ENCODE measurements at places on chromosomes 2 and 18.

DNA sequence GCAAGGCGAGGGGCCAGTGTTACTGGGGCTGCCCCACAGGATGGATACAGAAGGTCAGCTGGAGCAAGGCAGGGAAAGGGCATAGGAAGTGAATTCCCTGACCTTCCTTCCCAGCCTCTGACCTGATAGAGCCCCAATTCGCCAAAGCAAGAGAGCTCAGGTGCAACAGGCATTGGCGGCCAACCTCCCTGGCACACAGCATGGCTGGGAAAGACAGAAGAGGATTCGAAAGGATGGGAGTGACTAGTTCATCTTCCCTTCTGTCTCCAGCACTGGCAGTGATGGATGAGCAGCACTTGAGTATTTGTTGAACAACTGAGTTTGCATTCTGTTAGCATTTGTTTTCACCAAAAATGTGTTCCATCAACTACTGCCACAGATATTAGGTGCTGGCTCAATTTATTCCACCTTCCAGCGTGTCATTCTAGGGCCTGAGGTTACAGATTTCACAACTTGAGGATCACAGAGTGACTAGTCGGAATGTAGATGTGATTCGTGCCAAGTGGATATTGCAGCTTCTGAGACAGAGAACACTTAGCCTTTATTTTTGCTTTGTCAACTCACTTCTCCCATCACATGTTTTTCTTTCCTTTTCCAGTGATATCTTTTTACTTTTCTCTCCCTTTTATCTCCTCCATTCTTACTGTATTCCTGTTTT lies 6.2 kb downstream of the COPS8 start:
- DNase-seq = no peak

- DNase-seq = no peak
Observed at GRCh38 chr2:142778289-142778688, 99.2 kb upstream of the KYNU start.

GRCh38 chr2:166117491-166117890 lies 10.3 kb downstream of the SCN1A start:
- DNase-seq = no peak

DNA sequence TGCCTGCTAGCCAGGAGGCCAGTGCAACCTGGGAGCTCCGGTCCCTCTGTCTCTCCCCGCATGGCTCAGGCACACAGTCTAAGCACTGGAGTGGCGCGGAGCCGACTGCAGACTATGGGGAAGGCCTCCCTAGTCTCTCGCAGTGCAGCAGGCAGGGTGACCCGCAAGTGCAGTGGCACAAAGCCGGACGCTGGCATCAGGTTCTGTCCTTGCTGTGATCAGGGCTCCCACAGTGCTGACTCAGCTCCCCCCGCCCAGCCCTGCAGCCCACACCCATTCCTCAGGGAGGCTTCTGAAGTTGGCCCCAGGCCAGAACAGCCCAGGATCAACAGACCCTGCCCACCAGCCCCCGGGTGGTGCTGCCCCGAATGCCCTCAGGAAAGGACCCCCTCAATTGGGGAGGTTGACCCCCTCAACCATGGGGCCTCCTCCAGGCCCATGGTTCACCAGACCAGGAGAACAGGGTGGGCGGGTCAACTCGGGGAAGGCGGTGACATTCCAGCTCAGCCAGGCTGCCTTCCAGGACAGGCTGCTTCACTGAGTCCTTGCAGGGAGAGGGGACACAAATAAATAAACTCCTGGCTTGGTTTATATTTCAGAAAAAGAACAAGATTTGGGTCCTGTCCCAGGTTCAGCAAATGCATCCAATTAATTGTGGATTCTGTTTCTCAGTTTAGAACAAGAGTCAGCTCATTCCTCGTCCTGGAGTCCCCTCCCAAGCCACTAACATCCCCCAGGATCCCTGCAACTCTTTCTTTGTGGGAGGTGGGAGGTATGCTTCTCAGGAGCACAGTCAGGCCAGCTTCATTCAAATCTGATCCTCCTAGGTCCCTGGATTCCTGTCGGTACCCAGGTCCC lies 12.2 kb downstream of the BIN1 start:
- DNase-seq = no peak

GRCh38 chr18:32276906-32277305 lies 87.1 kb downstream of the MEP1B start:
- DNase-seq = no peak

DNA sequence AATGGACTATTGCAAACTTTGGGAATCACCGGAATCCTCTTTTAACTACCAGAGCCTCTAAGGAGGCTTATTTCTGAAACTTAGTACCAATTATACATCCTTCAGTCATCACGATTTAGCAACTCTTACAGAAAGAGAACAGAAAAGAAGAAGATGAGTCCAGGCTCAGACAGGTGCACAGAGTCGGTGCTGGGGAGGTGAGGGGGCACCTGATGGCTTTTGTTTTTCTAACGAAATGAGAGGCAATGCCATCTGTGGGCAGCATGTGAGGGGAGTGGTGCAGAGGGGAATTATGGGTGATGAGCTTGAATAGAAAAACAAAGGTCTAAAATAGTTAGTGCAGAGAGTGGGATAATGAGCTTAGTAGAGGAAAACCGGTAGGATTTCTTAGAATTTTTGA lies 522.6 kb downstream of the CMPK2 start:
- DNase-seq = no peak

DNA sequence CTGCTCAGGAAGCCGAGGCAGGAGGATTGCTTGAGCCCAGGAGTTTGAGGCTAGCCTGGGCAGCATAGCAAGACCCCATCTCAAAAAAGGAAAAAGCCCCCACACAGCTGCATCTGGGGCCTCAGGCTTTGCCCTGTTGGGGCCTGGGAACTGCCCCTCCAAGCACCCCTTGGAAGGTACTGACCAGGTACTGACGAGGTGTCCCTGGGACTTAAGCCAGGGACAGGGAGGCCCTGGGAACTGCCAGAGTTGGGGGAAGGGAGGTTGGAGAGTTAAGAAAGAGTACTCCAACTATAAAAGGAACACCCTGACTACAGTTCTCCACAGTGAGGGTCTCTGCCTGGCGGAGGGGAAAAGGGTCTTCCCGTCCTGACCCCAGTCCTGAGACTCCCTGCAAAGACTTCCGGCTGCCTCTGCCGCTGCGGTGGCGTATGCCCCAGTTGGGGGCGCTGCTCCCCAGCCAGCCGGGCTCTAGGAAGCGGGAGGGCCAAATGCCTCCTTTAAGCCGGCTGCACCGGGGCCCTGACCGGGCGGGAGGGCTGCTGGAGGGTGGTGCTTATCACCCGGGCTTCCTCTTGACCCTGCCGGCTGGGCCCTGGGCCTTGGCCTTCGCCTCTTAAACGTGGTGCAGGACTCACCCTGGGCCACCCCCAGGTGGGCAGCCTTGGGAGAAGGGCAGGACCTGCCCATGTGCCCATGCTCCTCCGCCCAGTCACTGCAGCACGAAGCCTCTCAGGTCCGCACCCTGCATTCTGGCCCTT lies 12.8 kb downstream of the SLC30A3 start:
- DNase-seq = peak; percentile 47

DNA sequence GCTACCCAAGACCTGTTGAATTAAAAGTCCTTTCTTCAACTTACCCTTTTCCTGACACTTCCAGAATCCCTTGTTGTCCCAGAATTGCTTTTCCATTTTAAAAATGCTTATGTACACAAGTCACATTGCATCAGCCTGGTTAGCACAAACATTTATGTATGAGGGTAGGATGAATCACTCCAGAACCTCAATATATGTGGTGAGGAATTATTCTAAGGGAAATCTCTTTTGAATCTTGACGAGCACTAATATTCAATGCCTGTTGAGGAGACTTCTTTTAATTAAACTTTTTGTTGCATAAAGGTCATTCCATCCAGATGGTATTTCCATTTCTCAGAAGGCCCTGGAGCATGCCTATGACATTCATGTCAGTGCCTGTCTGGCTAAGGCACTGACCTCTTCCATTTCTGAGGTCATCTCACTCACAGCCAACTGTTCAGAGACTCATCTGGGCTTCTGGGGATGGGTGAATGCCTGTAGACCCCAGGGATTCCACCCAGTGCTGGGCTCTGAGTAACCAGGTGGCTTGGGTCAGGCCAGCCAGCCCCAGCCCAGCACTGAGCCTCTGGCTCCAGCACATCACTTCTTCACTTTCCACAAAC lies 28.2 kb downstream of the ACMSD start:
- DNase-seq = no peak

Measured in activated T-helper 2 cell treated with anti-CD3 and anti-CD28 coated beads, Interferon-gamma antibody, Interleukin-2, Interleukin-4, amounts not matched to agents 10 μg/mL and 5 μg/mL and 100 μg/mL, durations not matched to agents 14 hours and 24 hours and 36 hours (primary cell).